ENCODE measurements at places on chromosomes 2 and 18. TPM values are rescaled to one million over a fixed set of nuclear protein-coding genes. Genes with fewer than 3 reads are reported as not detected.

DNA sequence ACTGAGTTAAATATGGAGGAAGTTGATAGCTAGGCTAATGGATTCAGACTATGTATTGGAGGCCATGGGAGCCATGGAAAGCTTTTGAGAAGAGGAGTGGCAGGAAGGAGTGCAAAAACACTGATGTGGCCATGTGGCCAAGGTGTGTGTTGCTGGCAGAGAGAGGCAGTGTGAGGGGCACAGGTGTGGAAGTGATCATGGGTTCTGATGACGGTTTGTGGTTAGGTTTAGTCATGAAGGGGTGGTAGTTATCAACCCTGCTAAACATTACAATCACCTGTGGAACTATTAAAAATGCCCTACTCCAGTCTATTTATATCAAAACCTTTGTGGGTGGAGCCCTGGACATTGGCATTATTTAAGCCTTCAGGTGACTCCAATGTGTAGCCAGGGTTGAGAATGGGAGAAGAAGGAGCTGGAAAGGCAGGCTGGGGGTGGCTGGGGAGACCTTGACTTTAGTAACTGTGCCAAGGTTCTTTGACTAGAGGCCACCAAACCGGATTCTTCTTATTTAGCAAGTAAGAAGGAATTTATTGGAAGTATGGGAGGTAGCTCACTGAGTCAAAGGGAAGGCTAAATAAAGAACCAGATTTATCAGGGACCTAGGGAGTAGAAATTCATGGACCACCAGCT is 13.5 kb downstream of the GPR39 start:
- peaks cover 6% of the 10 kb centered on the region for H3K27me3 ChIP-seq
- H3K4me3 ChIP-seq: no peak overlapping the region
- H3K27ac ChIP-seq: no peak overlapping the region
- H3K4me1 ChIP-seq: peaks cover 1% of the 10 kb centered on the region

DNA sequence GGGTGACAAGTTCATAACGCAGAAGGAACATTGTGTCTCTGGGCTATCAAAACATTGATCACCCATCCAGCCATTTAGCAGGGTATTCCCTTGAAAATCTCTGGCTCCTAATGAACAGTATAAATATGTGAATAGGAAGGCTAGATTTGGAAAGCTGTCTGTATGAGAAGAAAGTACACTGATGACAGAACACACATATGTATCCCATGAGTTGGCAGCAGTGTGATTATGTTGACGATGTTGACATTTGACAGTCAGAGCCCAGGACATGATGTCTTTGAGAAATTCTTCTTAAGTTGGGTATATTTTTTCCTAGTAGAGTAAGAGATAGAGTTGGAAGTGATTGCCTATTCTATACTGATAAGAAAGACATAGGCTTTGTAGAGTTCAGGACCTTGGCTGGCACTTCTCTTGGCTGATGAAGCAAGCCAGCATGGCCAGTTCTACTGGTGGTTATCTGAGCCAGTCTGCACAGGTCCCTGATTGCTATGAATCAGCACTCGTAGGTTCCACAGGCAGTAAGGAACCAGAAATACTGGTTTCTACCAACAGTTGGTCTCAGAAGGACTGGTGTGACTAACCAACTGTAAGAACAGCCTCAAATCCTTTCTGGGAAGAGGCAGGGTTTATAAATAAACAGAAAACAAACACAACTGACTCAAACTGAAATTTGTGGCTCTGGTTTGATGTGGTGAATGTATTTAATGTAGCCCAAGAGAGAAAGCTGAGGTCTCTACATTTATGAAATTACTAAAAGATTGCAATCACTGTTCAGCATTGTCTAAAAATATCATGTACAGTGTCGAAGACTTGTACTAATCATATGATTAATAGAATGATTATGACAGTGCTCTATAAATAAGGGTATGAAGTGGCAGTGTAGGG is 43.9 kb upstream of the RAPH1 start:
- H3K4me3 ChIP-seq: no peak overlapping the region
- no peaks in the 10 kb centered on the region for H3K27me3 ChIP-seq
- no peak overlapping the region for H3K27ac ChIP-seq
- H3K36me3 ChIP-seq: no peaks in the 10 kb centered on the region
- DNase-seq: no peak
- H3K4me1 ChIP-seq: peaks cover under 1% of the 10 kb centered on the region

- H3K27me3 ChIP-seq: no peaks in the 10 kb centered on the region
- no peak for DNase-seq
- H3K36me3 ChIP-seq: no peaks in the 10 kb centered on the region
- no peak overlapping the region for H3K4me3 ChIP-seq
Observed at GRCh38 chr2:229098801-229099200, 172.3 kb downstream of the PID1 start.

GRCh38 chr2:237509151-237509550 is 22.1 kb downstream of the MLPH start:
- peaks cover 2% of the 10 kb centered on the region for H3K27me3 ChIP-seq
- no peak overlapping the region for H3K27ac ChIP-seq
- no peaks in the 10 kb centered on the region for H3K36me3 ChIP-seq
- H3K4me3 ChIP-seq: no peak overlapping the region
- peaks cover 1% of the 10 kb centered on the region for H3K4me1 ChIP-seq

DNA sequence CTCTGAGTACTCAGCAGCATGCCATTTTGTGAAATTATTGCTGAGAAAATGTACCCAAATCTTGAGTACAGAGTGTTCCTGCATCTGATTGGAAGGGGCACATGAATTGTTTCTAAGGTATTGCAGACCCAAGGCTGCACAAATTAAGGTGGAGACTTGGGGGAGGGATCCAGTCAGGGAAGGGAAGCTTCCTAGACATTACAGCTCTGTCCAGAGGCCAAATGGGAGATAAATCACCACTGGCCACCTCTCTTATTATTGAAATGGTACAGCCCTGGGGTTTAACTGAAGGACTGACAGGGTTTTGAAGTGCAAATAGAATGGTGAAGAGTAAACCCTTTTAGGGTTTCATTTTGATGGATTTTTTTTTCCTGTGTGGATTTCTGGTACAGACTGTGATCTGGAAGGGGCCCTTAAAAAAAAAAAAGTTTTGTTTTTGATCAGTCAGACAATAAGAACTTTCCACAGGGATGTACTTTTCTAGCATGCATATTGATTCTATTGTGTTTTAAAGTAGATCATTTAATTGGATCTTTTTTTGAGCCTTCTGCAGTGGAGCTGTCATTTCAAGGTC is 119.4 kb downstream of the GREB1L start:
- H3K27ac ChIP-seq: peak overlapping the region; percentile 85
- peak overlapping the region; percentile 77 for H3K4me3 ChIP-seq
- H3K36me3 ChIP-seq: no peaks in the 10 kb centered on the region
- H3K27me3 ChIP-seq: peaks cover 1% of the 10 kb centered on the region
- DNase-seq: no peak

GRCh38 chr18:56315363-56315762 is 323.0 kb downstream of the TXNL1 start:
- no peak overlapping the region for H3K4me3 ChIP-seq
- H3K4me1 ChIP-seq: peaks cover 8% of the 10 kb centered on the region
- DNase-seq: no peak
- H3K27ac ChIP-seq: no peak overlapping the region

GRCh38 chr18:48194591-48195181 is 214.5 kb downstream of the ZBTB7C start:
- H3K4me3 ChIP-seq: no peak overlapping the region
- no peak overlapping the region for H3K27ac ChIP-seq
- H3K36me3 ChIP-seq: peaks cover 6% of the 10 kb centered on the region
- no peak for DNase-seq
- H3K27me3 ChIP-seq: peaks cover 7% of the 10 kb centered on the region

DNA sequence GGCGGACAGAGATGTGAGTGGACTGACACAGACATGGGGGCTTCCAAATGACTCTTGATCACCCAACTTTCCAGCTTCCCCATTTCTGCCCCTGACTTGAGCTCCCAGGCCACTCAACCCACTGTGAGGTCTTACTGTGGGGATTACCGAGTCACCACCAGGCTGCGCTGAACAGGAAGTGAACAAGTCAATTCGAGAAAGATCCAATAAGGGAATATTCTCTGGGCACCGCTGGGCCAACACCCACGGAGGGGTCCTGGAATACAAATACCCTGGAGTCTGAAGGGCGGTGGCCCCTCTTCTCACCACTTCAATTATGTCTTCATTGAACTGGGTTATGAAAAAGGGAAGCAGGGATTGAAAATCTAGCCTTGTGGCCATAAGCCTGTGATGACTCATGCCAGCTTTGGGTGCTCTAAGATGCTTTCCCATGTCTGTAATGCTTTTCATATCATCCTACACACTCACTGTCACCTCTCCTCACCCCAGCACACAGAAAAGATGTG is 37.7 kb downstream of the BCL11A start:
- H3K4me3 ChIP-seq: no peak overlapping the region
- no peaks in the 10 kb centered on the region for H3K27me3 ChIP-seq
- no peaks in the 10 kb centered on the region for H3K36me3 ChIP-seq
- no peak overlapping the region for H3K27ac ChIP-seq

DNA sequence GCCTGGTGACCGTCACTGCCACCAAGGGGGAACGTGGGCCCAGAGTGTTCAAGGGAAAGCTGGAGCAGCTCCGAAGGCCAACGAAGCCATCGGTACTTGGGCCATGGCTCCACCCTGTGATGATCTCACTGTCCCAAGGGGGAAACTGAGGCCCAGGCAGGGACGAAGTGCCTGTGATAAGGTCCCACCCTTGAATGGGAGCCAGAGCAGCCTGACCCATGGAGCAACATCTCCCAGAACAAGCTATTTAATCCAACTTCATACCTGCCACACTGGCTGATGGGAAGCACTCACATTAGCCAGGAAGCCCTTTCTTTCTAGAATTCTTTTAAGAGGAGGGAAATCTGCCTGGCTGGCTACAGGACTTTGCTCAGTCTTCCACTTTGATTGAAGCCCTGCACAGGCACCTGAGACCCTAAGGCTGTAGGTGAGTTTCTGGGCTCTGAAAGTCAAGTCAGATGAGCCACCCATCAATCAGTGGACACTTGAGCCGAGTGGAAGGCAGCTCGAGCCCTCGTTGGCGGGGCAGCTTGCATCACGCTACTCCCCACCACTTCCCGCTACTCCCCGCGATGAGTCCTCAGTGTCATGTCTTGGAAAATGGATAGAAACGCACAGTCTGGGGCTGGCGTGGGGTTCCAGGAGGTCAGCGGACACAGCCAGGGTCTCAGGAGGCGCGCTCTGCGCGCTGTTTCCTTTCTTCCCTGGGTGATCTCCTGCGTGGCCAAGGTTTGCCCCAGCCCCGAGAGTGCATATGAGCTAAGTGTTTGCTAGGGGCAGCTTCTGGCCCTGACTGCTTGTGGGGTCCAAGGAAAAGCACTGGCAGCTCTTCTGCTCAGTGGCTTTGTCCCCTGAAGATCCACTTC is 2.5 kb upstream of the HS6ST1 start:
- H3K27me3 ChIP-seq: peaks cover 10% of the 10 kb centered on the region
- peak overlapping the region; percentile 33 for H3K27ac ChIP-seq
- peak overlapping the region; percentile 71 for H3K4me3 ChIP-seq
- peaks cover 10% of the 10 kb centered on the region for H3K4me1 ChIP-seq
- no peaks in the 10 kb centered on the region for H3K36me3 ChIP-seq

GRCh38 chr2:1598041-1598710 is 146.1 kb downstream of the PXDN start:
- H3K27ac ChIP-seq: no peak overlapping the region
- H3K4me3 ChIP-seq: no peak overlapping the region
- peaks cover 22% of the 10 kb centered on the region for H3K4me1 ChIP-seq
- H3K36me3 ChIP-seq: no peaks in the 10 kb centered on the region
- no peak for DNase-seq
- H3K27me3 ChIP-seq: peaks cover 12% of the 10 kb centered on the region

- H3K4me1 ChIP-seq: peaks cover 4% of the 10 kb centered on the region
- no peak overlapping the region for H3K27ac ChIP-seq
- no peaks in the 10 kb centered on the region for H3K27me3 ChIP-seq
- no peaks in the 10 kb centered on the region for H3K36me3 ChIP-seq
- no peak overlapping the region for H3K4me3 ChIP-seq
Observed at GRCh38 chr2:190482451-190482850, 52.1 kb downstream of the NEMP2 start.

FOXD4L1 gene
- total RNA-seq: 0.44 TPM

RGPD3 gene
- total RNA-seq: 0.27 TPM

NGEF gene
- 7.2 TPM for total RNA-seq

ANKRD29 gene
- not detected for total RNA-seq

C2orf66 gene
- 0.34 TPM for total RNA-seq

Measured in glutamatergic neuron (in vitro differentiated cells).